ENCODE measurements at places on chromosomes 7 and 10.

GRCh38 chr10:4384245-4384644, 441.8 kb upstream of the AKR1E2 start:
- no peak for DNase-seq

DNA sequence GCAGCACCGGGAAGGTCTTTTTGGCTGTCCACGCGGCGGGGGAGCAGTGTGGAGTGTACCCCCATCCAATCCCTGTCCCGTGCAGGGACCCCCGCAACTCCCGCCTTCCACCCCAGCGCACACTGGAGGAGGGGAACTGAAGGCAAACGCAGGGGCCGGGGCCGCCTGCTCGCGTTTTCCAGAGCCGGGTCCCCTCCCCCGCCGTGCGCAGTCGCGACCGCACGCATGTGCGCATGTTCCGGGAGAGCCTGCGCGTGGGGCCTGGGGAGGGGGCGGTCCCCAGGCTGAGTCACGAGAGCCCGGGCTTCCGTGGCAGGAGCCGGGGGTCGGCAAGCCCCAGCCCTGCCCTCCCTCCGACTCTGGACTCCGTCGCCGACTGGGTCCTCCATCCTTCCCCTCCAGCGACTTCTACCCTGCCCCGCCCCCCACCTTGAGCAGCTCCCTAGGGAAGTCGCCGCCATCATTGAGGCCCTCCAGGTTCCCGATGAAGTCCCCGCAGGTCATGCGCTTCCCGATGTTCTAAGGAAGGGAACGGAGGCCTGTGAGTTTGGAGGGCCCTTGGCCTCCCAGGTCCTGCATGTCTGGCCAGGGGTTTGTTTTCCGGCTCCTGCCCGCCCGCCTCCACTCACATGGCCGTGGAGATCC, 8.0 kb downstream of the PSD start:
- DNase-seq: no peak

- DNase-seq: no peak
Measured at GRCh38 chr10:11017000-11017569, 587 bp upstream of the CELF2 start.

DNA sequence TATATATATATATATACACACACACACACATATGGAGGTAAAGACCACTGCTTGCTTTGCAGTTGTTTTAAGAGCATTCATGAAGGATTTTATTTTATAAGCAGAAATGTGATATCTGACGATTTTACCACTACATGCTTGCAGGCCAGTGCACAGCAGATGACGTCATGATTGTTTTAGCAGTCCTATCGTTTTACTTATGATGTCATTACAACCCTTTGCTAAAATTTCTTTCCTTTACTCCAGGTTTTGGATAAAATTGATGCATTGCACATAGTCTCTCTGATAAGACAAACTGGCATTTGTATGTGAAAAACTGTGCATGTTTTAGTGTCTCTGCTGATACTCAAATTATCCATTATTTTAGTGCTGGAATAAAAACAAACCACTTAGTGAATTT, 9.2 kb downstream of the EGFR start:
- DNase-seq: no peak

GRCh38 chr10:103921750-103922195, 3.8 kb upstream of the STN1 start:
- DNase-seq: no peak

DNA sequence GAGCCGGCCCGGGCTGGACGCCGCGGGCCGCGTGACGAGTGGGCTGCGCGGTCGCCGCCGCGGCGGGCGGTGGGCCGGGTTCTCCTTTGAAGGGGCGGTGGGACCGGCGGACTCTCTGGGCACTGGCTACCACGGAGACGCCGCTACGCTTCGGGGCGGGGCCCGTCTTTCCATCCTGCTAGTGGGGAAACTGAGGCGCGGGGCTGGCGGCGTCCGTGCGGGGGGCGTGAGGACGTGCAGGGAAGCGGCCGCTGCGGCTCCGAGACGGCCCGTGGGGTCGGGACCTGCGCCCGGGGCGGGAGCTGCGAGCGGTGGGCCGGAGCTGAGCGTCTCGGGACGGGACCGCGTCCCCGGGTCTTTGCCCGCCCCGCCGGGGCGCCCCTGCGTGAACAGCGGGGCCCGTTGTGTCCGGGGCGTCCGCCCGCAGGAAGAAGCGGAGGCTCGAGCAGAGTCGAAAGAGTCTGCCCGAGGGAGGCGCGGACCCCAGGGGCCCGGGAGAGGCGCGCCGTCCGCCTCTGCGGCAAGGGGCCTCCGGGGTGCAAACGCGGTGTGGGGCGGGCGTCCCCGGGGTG, 548 bp upstream of the BNIP3 start:
- no peak for DNase-seq

DNA sequence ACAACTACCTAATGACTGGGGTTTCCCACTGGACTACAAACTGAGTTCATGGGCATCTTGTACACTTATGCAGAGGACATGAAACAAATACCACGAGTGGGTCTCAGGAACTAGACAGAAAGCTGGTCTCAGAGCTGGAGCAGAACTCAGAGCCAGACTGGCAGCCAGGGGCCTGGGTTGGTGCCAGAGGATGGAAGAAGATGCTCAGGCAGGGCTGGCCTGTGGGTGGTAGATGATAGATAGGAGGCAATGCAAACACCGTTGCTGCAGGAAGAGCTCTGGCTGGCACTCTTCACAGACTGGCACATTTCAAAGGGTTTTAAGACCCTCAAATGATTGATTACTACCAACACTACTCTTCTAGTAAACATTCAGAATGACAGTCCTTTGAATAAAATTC, 28.8 kb downstream of the ENO4 start:
- DNase-seq: no peak

DNA sequence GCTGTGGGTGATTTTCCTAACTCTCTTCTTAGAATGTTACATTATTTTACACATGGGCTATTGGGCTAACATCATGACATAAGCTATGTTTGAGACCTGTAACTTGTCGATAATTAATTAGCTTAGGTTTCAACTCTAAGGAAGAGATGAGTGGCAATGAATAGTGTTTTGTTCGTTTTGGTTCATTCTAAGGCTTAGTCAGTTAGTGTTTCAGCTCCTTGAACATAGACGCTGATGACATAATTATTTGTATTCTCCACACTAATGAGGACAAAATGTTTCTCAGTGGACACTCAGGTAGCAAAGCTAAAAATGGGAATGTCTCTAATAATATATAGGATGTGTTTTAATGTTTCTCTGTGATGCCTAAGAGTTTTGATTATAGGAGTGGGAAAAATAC, 401.9 kb downstream of the GATA3 start:
- no peak for DNase-seq

DNA sequence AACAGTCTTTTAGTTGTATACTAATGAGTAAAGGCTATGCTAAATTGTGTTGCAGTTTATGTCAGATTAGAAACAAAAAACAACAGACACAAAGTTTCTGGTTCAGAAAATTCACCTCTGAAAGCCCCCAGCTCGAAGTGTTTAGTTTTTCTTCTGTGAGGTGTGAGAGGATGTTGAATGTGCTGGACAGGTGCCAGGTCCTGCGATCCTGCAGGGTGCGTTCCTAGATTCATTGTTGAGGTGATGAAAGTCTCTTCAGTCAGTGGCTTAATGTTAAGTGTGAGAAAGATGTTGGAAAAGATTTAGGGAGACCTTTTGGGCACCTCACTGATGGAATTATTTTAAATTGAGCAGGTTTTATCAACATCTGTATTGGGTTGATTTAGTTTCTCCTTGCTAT, 287.3 kb downstream of the SDK1 start:
- DNase-seq: no peak

GRCh38 chr10:24894728-24895127, 57.7 kb downstream of the PRTFDC1 start:
- no peak for DNase-seq

DNA sequence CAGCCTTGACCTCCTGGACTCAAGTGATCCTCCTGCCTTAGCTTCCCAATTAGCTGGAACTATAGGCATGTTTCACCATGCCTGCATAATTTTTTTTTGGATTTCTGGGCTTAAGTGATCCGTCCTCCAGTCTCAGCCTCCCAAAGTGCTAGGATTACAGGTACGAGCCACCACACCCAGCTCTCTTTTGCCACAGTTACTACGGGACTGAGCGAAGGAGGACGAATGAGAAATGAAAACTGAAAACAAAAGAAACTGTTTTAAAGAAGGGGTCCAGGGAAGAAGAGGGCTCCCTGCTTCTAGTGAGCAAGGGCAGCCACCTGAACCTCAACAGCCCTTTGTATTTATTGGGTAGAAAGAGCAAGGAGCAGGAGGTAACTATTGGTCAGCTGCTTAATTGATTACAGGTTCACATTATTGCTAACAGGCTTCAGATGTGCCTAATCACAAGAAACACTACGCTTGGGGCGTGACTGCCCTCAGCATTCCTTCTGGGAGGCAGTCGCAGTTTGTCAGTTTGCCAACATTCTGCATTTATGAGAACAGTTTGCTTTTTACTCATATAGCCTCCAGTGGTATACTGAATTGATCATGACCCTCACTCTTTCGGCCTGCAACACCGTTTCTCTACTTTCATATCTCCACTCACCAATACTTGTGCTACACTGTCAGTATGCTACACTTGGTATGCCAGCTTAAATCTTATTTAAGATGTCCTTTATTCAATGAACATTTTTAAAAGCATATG, 676.8 kb downstream of the DNAJB9 start:
- DNase-seq: no peak

DNA sequence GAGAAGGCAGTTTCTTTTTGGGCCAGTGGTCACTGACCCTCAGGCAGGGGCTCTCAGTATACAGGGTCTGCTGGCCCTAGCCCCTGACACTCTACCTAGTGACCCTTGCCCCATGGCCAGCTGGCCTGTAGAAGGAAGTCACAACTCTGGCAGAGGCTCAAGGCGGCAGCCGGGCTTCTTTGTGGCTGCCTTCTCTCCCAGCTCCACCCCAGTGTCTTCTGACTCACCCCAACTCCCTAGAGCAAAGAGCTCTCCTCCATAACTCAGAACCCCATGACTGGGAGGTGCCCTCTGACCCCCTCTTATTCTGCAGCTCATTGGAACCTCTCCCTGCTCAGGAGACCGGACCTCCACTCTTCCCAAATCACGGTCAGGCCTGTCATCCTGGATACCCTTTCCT, 358.2 kb downstream of the FGFR2 start:
- DNase-seq: no peak

- DNase-seq: no peak
Measured at GRCh38 chr7:25894902-25895791, 256.9 kb upstream of the NFE2L3 start.

GRCh38 chr10:123666318-123667236, at the start of gene GPR26:
Gene GPR26, plus strand, starts transcription at chr10:123666355. Its CDS starts 53 bp downstream, at chr10:123666408.
- DNase-seq: no peak

GRCh38 chr7:92669616-92670165, 79.5 kb upstream of the FAM133B start:
- DNase-seq: no peak

GRCh38 chr7:139427788-139428187, 55.7 kb downstream of the KLRG2 start:
- no peak for DNase-seq

DNA sequence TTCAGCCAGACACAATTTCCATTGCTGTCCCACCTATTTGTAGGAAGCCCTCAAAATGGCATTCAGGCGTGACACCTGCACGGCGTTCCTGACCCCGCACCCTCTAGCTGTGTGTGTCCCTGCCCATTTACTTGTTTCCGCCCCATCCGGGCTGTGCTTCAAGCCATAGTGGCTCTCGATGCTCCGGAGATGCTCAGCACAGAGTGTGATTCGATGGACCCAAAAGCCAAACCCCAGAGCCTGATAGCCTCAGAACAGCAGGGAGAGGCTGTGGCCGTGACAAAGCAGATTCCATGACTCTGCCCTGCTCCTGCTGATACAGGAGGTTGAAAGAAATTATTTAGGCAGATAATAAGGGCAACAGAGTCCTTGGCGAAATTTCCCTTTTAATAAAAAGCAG, 13.4 kb downstream of the BUD31 start:
- no peak for DNase-seq

GRCh38 chr7:127828843-127829500, 177.0 kb downstream of the SND1 start:
- DNase-seq: no peak

GRCh38 chr10:28951484-28951883, 274.2 kb downstream of the BAMBI start:
- DNase-seq: no peak

DNA sequence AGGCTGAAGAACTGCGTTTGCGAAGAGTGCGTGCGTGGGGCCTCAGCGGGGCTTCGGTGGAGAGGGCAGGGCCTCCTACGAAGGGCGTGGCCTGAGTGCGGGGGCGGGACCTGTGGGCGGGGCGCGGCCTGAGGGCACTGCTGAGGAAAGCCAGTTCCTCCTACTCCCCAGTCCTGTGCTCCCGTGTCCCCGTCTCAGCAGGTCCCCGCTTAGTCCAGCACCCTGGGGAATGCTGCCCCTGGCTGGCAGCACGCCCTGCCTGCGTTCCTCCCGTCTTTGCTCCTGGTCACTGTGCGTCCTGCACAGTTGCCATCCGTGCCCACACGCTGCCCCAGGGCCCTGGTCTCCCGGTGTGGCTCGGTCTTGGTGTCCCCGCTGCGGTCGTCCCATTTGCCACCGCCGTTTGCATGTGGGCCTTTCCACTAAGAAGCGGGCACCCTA, 177.1 kb downstream of the ZNF248 start:
- no peak for DNase-seq

DNA sequence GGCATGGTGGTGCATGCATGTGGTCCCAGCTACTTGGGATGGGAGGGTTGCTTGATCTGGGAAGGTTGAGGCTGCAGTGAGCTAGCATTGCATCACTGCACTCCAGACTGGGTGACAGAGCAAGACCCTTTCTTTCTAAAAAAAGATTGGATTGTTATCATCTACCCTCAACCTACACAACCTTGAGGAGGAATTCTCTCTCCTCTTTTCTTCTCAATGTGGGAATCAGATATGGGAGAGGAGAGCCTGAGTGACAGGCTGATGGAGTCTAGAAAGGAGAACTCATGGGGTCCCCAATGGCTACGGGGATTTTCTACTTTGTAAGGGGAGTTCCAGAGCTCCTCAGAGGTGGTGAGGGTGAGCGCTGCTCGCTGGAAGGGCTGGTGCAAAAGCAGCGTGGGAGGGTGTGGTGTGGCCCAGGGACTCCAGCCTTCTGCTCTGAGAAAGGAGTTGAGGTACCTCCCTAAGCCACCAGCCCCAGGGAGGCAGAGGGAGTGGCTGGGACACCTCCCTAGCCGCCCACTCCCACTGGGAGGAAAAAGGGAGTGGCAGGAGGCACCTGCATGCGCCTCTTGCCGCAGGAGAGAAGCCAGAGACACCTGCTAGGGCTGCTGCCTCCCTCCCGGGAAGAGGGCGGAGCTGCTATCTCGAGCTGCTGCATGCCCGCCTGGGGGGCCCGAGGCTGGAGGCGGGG, 48.4 kb downstream of the GATA3 start:
- no peak for DNase-seq

- no peak for DNase-seq
Measured at GRCh38 chr7:45881759-45882464, 6.4 kb upstream of the IGFBP1 start.

GRCh38 chr7:24419077-24419476, 135.1 kb downstream of the NPY start:
- DNase-seq: no peak
